ENCODE measurements at places on chromosomes 2 and 18.

GRCh38 chr2:208595386-208596275 lies 189.0 kb downstream of the PTH2R start:
- H3K27me3 ChIP-seq, result no peaks in the 10 kb centered on the region
- no peak for DNase-seq
- no peak overlapping the region for H3K4me3 ChIP-seq
- no peak overlapping the region for H3K27ac ChIP-seq
- no peaks in the 10 kb centered on the region for H3K36me3 ChIP-seq

- DNase-seq, result no peak
- H3K36me3 ChIP-seq, result no peaks in the 10 kb centered on the region
- H3K27ac ChIP-seq, result no peak overlapping the region
- no peak overlapping the region for H3K4me3 ChIP-seq
- H3K4me1 ChIP-seq, result peaks cover 33% of the 10 kb centered on the region
These were observed 284.1 kb downstream of the TRIB2 start for GRCh38 chr2:13000664-13001363.

- H3K4me3 ChIP-seq, result no peak overlapping the region
- DNase-seq, result no peak
- no peaks in the 10 kb centered on the region for H3K36me3 ChIP-seq
- H3K27ac ChIP-seq, result no peak overlapping the region
- H3K27me3 ChIP-seq, result peaks cover 49% of the 10 kb centered on the region
These were observed 7.8 kb downstream of the ST6GAL2 start for GRCh38 chr2:106878206-106878605.

DNA sequence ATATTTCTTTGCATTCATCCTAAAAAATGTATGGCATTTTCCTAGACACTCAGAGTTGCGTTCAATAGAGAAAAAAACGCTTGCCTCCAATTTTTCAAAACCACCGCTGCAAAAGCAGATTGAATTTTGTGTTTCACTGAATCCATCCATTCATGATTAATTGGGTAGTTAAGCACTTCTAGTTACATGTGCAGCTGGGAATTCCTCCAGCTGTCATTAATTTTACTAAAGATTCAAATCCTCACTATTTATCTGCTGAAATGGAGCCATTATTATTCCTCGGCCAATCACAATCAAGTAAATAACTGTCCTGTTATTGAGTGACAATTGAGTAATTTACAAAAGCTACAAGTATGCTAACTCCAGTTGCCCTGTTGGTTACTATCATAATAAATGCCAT lies 75.8 kb upstream of the ARL5A start:
- H3K27ac ChIP-seq, result no peak overlapping the region
- peaks cover 26% of the 10 kb centered on the region for H3K4me1 ChIP-seq
- H3K36me3 ChIP-seq, result no peaks in the 10 kb centered on the region
- no peak overlapping the region for H3K4me3 ChIP-seq
- H3K27me3 ChIP-seq, result no peaks in the 10 kb centered on the region

GRCh38 chr18:44741511-44741910 lies 60.8 kb downstream of the SETBP1 start:
- DNase-seq, result no peak
- H3K27me3 ChIP-seq, result no peaks in the 10 kb centered on the region
- peaks cover 12% of the 10 kb centered on the region for H3K36me3 ChIP-seq

- no peaks in the 10 kb centered on the region for H3K27me3 ChIP-seq
- peaks cover 26% of the 10 kb centered on the region for H3K4me1 ChIP-seq
- H3K4me3 ChIP-seq, result no peak overlapping the region
- no peak overlapping the region for H3K27ac ChIP-seq
- DNase-seq, result no peak
These were observed 28.0 kb upstream of the PIEZO2 start for GRCh38 chr18:11177382-11177781.

Measured in mesothelial cell of epicardium (in vitro differentiated cells).